ENCODE measurements at places on chromosomes 1 and 21.
A peak's percentile ranks its signal among the peaks of the same experiment; 100 is the strongest.

DNA sequence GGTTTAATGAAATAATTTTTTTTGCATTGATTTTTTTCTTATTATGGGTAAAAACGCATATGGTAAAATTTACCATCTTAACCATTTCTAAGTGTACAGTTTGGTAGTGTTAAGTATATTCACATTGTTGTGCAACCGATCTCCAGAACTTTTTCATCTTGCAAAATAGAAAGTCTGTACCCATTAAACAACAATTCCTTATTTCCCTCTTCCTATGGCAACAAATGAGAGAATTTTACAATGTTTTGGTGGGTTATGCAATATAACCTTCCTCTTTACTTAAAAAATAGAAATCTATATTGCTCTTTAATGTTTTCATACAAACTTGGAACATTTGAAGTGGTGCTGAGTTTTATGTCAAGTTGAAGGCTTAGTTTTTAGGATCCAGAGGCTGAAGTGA lies 26.6 kb downstream of the MAP3K7CL start:
- DNase-seq = no peak

DNA sequence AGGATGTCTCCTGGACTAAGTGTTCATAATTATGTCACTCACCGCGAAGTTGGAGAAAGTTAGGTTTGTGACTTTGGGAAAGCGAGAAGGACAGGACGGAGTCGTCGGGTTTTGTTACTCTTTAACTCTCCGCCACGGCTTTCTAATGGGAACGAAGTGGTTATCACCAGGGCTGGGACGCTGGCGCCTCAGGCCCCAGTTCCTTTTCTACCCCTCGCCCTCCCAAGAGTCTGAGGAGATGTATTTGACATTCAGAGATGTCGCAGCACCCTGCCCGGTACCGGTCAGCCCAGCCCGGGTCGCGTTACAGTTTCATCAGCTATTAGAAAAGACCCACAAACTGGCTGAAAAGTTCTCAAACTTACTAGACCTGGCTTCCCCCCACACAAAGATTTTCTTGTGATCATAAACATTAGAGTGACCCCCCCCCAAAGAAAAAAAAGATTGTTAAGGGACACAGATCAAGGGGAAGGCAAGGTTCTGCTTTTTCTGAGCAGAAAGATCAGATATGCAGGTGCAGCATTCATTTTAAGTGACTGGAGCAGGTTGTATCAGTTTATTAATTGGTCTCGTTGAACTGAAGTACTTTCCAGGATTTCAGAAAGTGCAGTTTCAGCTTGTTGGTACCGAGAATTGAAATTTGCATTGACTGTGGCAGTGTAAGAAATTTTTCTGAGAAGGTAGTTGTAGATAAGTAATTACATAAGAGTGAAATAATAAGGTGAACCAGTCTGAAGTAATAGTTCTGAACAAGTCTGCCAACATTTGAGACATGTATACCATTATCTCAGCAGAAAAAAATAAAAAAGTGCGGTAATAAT lies 859 bp upstream of the ZBTB18 start:
- peak; percentile 34 for DNase-seq

- DNase-seq = no peak
Observed at GRCh38 chr1:211879475-211879874, 48.9 kb upstream of the LPGAT1 start.

DNA sequence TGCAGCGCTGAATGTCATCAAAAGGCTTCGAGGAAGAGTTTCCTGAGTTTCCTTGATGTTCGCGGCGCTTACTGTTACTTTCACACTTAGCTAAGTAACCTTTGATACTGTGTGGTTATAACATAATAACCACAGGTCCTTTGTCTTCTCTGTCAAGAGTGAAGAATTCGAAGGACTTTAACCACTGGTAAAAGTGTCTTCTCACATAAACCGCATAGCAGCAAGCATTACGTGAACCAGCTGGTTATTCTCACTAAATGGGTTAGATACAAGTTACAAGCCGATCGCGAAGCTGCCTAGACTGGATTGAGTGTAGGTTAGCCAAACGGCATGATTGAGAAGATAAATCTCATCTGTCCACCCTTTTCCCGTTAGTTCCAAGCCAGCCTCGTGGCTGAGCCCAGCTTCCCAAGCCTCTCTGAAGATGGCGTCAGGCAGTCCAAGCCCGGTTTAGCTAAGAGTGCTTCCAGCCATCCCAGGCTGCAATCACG lies 18.3 kb upstream of the IFNGR2 start:
- DNase-seq = no peak

GRCh38 chr1:27380224-27380623 lies 2.9 kb downstream of the CD164L2 start:
- DNase-seq = no peak

DNA sequence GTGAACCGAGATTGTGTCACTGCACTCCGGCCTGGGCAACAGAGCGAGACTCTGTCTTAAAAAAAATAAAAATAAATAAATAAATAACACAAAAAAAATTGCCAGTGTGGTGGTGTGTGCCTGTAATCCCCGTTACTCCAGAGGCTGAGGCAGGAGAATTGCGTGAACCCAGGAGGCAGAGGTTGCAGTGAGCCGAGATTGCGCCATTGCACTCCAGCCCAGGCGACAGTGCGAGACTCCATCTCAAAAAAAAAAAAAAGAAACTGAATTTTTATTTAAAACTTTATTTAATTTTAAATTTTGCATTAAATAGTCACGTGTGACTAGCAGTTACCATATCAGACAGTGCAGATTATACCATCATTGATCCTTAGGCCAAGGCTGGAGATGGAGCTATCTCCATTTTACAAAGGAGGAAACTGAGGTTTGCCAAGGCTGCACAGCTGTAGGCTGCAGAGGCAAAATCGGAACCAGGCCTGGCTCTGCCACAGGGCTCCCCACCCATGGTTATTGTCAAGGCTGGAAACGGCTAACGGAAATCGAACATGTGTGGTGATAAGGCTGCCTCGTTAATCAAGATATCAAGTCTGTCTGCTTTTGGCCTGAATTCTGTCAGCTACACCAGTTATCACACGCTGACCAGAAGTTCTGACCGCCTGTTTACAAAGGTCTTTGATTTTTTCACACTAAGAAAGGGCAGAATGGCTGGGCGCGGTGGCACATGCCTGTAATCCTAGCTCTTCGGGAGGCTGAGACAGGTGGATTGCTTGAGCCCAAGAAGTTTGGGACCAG lies 20.5 kb downstream of the HSPG2 start:
- no peak for DNase-seq

GRCh38 chr1:6093611-6094010 lies 47.9 kb downstream of the KCNAB2 start:
- DNase-seq = no peak

All from testis (tissue), 5 donors.